Coronary artery (tissue), 2 donors: ENCODE measurements at places on chromosomes 12 and 14.

GRCh38 chr12:10042167-10042566 is 11.7 kb downstream of the CLEC9A start:
- DNase-seq, result no peak

DNA sequence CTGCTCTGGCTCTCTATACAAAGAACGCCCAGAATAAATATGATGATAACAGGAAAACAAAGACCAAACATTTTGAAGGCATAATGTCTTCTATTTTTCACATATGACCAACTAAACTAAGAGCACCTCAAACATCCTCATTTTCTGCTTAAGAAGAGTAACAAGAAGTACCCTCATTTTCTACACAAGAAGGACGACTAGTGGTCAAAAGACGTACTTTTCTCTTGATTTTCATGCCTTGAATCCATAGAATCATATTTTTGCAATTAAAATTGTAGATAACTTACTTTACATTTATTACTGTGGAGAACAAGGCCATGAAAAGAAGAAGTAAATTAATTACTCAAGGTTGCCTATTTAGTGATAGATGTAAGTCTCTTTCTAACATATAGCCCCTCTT is 358.6 kb downstream of the DUSP6 start:
- no peak for DNase-seq

GRCh38 chr14:68539241-68539737 is 253.6 kb downstream of the ZFP36L1 start:
- no peak for DNase-seq

GRCh38 chr14:91170504-91171121 is 56.7 kb downstream of the DGLUCY start:
- DNase-seq, result no peak

- peak; percentile 55 for DNase-seq
Observed at GRCh38 chr14:104344818-104345620, 206.6 kb downstream of the KIF26A start.

GRCh38 chr14:65198346-65198745 is 96.0 kb upstream of the MAX start:
- no peak for DNase-seq

DNA sequence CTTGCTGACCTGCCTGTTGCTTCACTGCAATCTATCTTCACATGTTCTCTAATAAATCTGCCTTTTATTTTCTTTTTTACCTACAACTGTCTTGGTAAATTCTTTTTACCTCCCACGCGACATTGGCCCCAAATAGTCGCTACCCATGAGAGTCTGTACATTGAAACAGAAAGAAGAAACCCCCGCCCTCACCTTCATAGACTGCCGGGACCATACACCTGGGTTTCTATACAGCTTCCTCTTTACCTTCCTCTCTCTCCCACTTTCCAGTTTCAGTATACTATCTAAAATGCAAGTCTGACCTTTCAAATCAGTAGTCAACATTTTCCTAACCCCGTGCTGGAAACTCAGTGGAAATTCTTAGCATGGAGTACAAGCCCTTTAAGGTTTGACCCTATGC is 4.8 kb downstream of the SLC8A3 start:
- DNase-seq, result no peak

- no peak for DNase-seq
Observed at GRCh38 chr12:130818272-130818634, 20.8 kb downstream of the STX2 start.
